RKO (cell line): ENCODE measurements at places on chromosomes 4 and X.
A peak's percentile ranks its signal among the peaks of the same experiment; 100 is the strongest.

DNA sequence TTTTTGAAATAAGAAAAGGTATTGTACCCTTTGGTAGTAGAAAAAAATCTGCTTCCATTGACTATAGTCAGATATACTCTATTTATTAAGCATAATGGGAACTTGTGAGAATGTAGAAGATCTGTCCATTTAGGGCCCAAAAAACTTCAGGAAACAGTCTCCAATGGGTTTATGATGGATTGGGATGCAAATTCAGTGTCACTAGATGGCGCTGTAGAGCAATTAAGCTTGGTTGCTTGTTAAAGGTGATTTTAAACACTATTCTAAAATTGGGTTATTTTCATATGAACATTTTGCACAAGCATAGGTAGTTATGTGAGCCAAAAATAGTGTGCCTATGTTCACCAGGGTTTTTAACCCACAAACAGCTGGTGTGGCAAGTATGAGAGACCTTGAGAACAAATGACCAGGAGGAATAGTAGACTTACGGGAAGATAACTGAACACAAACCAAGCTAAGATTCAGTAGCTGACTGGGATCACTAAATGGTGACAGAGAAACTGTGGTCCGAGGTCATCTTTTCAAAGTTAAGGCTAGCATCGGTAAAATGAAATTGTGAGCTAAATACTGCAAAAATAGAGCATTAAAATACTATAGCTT, 80.3 kb upstream of the LSM6 start:
- peak; percentile 55 for DNase-seq

DNA sequence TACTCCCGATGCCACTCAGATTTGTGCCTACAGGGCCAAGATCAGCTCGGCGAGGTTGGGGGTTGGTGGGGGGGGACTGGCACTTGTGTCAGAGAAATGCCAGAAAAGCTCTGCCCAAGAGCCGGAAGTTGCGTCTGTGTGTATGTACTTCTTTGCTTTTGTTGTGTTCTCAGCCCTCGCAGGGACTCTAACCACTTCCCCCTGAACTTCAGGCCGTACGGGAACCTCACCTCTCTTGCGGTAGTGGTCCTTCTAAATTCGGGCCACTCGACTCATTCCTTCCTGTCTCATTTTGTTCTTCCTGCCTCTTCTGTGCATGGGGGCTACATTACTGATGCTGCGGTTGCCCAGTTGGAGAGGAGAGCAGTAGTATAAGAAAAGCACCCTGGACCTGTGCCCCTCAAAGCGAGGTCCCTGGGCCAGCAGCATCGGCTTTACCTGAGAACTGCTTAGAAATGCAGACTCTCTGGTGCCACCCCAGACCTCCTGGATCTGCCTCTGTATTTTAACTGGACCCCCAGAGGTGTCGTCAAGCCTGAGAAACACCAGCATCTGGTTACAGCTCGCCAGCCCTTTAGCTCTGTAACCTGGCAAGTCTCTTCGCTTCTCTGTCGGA, 146.3 kb upstream of the RPS6KA3 start:
- DNase-seq: no peak

DNA sequence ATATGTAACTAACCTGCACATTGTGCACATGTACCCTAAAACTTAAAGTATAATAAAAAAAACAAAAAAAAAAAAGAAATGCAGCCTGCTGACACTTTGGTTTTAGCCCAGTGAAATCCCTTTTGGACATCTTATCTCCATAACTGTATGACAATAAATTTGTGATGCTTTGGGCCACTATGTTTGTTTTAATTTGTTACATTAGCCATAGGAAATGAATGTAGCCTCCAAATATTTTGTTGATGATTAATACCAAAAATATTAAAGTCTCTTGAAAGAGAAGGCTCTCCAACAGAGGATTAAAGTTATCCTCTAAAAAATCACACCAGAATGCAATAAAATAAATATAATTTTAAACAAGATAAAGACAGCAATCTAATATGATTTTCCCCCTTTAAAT, 852.7 kb upstream of the SLIT2 start:
- DNase-seq: no peak

DNA sequence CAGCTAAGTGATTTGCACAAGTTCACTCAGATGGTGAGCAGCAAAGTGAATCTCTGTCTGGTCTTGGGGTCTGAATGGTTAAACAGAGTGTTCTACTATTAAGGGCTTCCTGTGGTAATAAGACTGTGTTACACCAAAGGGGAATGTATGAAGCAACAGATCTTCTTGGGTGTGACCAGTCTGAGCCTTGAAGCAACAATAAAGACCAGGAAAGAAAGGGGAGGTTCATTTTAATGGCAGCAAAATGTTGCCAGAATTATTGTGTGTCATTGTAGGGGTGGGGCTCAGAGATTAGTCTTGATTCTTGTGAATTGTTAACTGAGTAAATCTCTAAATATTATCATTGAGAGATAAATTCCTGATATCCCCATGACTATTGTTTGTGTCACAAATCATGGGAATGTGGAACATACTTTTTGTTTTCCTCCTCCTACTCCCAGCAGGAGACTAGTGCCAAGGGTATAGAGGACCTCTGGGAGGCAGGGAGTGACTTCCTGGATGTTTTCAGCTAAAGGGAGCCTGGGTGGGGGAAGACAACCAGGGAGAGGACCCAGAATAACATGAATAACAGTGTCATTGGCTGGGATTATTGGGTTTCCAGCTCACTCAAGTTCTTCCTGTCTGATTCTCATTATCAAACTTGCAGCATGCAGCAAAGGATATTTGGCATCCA, 141.4 kb upstream of the PAK3 start:
- DNase-seq: no peak

- no peak for DNase-seq
These were observed 281.0 kb downstream of the RAB28 start for GRCh38 chr4:13203101-13203500.

GRCh38 chr4:177582992-177583391, 140.8 kb upstream of the AGA start:
- DNase-seq: no peak

- DNase-seq: no peak
These were observed 9.6 kb upstream of the MRPL1 start for GRCh38 chr4:77852892-77853495.

GRCh38 chr4:158208963-158209640, 1.2 kb upstream of the TMEM144 start:
- DNase-seq: no peak

GRCh38 chr4:107755841-107756356, 35.9 kb upstream of the PAPSS1 start:
- DNase-seq: no peak
